ENCODE measurements at places on chromosomes 5 and 9.

GRCh38 chr9:126238415-126238814, 88.2 kb upstream of the MVB12B start:
- DNase-seq, result no peak

- no peak for DNase-seq
Observed at GRCh38 chr9:136014147-136014923, 53.2 kb upstream of the UBAC1 start.

DNA sequence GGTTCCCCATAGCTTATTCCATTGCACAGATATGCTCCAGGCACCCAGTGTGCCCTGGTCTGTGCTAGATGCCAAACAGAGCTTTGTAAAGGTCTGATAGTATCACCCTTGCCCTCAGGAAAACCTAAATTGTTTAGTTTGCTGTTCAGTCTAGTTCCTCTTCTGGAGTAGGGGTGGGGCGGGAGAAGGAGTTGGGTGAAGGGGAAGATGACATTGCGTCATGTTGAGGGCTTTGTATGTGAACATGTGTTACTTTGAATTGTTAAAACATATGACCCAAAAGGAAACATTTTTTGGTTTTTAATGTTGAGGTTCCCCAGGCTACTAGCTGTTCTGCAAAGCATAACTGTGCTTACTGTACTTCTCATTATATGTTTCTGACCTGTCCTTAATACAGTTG, 40.6 kb downstream of the HACD4 start:
- no peak for DNase-seq

DNA sequence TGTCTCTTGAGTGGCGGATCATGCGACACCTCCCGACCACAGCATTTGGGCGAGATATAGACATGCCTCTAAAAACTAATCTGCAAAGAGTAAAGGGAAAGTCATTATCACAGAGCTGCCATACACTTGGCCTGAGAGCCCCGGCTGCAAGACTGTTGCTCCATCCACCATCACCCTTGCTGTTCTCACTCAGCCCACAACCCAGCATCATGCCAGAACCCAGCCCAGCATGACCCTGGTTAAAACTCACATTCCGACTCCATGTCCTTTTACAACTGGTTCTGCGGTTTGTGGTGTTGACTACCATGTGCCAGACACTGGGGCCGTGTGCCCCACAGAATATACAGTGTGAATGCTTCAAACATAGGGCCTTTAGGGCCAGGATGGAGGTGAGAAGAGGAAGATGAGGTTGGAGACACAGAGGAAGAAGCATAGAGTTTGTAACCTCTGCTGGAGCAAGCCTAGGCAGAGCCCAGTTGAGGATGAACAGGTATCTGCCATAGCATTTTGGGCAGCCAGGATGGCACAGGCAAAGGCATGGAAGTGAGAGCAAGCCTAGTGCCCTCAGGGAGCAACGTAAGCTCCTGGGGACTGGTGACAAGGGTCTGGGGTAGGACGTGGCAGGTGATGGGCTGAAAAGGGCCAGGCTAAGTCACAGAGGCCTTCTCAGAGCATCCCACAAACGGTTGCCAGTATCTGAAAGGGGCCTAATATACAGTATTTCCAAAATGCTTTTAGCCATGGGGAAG, 37.5 kb upstream of the SMU1 start:
- DNase-seq, result no peak

DNA sequence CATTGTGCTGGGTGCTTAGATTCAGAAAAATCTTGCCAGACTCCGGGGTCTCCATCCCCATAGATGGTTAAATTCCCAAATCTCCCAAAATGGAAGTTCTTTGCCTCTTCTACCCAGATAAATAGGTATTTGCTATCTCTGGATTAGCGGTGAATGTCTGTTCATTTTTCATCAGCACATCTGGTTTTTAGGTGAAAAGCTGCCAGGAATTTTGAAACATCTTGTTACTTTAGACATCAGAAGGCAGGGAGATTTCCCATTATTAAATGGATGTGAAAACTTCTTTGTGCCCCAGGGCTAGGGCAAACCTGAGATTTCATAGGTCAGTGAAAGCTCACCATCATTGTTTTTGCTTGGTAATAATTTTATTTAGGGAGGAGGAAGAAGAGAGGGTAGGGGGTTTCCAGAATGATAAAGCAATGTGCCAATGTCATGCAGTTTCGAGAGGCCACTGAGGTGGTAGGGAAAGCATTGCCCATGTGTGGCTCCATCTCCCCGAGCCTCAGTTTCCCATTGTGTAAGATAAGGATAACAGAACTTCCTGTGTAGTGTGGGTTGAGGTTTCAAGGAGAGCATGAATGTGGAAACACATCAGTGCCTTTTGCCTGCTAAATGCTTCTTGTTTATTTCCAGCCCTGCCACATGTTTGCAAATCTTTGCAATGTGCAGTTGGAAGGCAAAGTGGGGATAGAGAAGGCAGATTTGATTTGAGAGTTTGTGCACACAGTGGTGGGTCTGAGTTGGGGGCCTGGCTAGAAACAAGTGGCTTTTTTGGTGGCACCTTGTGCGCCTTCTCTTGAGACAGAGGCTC, 147.2 kb upstream of the KLF4 start:
- no peak for DNase-seq

- no peak for DNase-seq
Observed at GRCh38 chr5:139138109-139138508, 60.1 kb downstream of the SIL1 start.

DNA sequence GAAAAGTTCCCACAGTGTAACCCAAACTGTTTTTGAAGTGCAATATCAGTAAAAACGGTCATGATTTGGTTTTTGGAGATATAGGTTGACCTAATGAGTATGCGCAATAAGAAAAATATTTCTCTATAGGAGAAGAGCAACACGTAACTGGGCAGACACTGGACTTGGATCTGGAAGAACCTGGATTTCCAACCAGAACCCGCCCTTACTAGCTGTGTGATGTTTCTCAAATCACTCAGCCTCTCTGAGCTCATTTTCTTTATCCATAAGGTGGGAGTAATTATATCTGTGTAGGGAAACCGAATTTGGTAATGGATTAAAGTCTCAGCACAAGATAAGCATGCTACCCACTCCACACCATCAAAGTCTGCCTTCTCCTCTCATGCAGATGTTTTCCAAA, 169.1 kb downstream of the COL23A1 start:
- no peak for DNase-seq

Data from activated CD4-positive, alpha-beta T cell treated with anti-CD3 and anti-CD28 coated beads for 24 hours (primary cell).